ENCODE measurements at places on chromosomes 16 and 17.
A peak's percentile ranks its signal among the peaks of the same experiment; 100 is the strongest.

- H3K4me1 ChIP-seq: peaks cover 6% of the 10 kb centered on the region
- no peak overlapping the region for H3K4me3 ChIP-seq
- no peak for DNase-seq
- H3K27me3 ChIP-seq: no peaks in the 10 kb centered on the region
- no peak overlapping the region for H3K27ac ChIP-seq
Measured at GRCh38 chr16:56211435-56211981, 20.2 kb downstream of the GNAO1 start.

DNA sequence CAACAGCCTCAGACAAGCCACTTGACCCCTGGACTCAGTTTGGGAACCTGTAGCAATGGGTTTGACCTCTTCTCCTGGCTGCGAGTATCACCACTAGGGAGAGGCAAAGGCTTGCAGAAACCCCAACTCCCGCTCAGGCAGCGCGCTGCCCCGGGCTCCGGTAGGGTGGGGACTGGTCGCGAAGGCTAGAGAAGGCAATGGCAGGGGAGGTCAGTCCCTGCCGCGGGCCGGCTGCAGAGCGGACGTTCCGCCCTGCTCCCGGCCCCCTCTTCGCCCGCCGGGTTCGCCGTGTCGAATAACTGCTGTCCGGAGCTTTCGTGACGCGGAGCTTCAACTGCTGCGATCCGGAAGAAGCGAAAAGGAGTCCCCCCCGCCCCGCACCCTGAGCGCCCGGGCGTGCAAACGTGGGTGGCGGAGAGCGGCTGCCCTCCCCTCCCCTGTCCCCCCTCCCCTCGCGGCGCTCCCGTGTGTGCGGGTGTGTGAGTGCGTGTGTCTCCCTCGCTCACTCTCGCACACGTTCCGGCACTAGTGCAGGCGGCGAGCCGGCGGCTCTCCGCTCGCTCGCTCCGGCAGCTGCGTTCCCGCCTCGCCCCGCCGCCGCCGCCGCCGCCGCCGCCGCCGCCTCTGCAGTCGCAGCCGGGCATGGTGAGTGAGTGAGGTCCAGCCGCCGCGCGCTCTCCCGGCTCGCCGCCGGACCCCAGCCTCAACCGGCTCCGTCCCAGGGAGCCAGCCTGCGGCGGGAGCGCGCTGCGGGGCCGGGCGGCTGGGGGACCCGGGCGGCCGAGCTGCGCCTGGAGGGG, 772 bp upstream of the SHISA6 start:
- peaks cover 4% of the 10 kb centered on the region for H3K27me3 ChIP-seq
- H3K4me3 ChIP-seq: peak overlapping the region; percentile 83
- no peak overlapping the region for H3K27ac ChIP-seq

GRCh38 chr17:46890638-46891037, 32.3 kb upstream of the GOSR2 start:
- H3K4me1 ChIP-seq: peaks cover 7% of the 10 kb centered on the region
- no peak for DNase-seq
- no peaks in the 10 kb centered on the region for H3K27me3 ChIP-seq
- no peak overlapping the region for H3K27ac ChIP-seq
- no peak overlapping the region for H3K4me3 ChIP-seq

DNA sequence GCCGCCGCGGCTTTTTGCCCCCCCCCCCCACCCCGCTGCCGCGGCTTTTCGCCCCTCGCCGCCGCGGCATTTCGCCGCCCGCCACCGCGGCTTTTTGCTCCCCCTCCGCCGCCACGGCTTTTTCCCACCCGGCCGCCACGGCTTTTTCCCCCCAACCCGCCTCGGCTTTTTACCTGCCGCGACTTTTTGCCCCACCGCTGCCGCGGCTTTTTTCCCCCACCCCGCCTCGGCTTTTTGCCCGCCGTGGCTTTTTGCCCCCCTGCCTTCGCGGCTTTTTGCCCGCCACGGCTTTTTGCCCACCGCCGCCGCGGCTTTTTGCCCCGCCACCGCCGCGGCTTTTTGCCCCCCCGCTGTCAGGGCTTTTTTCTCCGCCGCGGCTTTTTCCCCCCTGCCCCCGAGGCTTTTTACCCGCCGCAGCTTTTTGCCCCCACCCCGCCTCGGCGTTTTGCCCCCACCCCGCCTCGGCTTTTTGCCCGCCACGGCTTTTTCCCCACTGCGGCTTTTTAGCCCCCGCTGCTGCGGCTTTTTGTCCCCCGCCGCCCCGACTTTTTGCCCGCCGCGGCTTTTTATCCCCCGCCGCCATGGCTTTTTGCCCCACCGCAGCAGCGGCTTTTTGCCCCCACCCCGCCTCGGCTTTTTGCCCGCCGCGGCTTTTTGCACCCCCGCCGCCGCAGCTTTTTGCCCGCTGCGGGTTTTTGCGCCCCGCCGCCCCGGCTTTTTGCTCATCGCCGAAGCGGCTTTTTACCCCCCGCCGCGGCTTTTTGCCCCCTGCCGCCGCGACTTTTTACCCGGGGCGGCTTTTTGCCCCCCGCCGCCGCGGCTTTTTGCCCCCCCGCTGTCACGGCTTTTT, 527.8 kb upstream of the WSB1 start:
- DNase-seq: no peak
- H3K36me3 ChIP-seq: no peaks in the 10 kb centered on the region
- H3K27me3 ChIP-seq: no peaks in the 10 kb centered on the region
- H3K27ac ChIP-seq: no peak overlapping the region

GRCh38 chr17:52515927-52516326, 357.4 kb upstream of the CA10 start:
- no peaks in the 10 kb centered on the region for H3K4me1 ChIP-seq
- no peaks in the 10 kb centered on the region for H3K36me3 ChIP-seq
- H3K27me3 ChIP-seq: no peaks in the 10 kb centered on the region

GRCh38 chr17:69501591-69502468, 87.3 kb downstream of the MAP2K6 start:
- H3K27me3 ChIP-seq: no peaks in the 10 kb centered on the region
- H3K36me3 ChIP-seq: no peaks in the 10 kb centered on the region
- peaks cover 17% of the 10 kb centered on the region for H3K4me1 ChIP-seq
- H3K4me3 ChIP-seq: peak overlapping the region; percentile 34
- no peak overlapping the region for H3K27ac ChIP-seq

DNA sequence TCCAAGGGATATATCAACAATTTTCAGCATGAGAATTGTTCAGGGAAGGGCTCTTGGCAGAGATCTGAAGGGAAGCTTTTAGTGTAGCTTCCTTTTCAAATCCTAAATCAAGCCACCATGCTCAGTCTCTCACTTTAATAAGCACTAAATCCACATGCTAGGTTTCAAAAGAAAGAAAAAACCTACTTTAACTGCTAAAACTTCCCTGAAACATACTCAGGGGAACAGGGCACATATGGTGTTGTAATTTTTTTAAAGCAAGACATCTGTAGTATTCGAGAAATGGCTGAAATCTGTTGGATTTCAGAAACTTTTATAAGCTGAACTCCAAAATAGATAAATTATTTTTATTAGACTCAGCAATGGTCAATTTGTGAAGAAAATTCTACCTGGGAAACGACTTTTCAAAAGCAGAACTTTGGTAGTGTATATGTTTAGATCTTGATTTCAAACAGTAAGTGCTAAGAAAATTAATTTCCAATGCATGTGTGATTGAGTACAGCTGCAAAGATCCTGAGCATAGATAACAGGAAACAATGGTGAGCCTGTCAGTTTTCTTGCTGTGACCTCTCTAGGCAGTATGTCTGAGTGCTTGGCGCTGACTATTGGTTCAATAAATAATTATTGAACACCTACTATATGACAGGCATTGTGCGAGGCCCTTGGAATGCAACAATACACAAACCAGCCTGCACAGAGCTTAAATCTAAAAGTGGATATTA, 804.5 kb upstream of the SOX9 start:
- no peak for DNase-seq
- H3K27ac ChIP-seq: no peak overlapping the region
- no peaks in the 10 kb centered on the region for H3K36me3 ChIP-seq
- no peaks in the 10 kb centered on the region for H3K4me1 ChIP-seq
- no peaks in the 10 kb centered on the region for H3K27me3 ChIP-seq
- H3K4me3 ChIP-seq: no peak overlapping the region

Data from neuronal stem cell (in vitro differentiated cells).